ENCODE measurements at places on chromosomes 6 and 20.
A peak's percentile ranks its signal among the peaks of the same experiment; 100 is the strongest.

GRCh38 chr6:41560431-41561192 is 14.4 kb downstream of the FOXP4 start:
- DNase-seq = no peak

DNA sequence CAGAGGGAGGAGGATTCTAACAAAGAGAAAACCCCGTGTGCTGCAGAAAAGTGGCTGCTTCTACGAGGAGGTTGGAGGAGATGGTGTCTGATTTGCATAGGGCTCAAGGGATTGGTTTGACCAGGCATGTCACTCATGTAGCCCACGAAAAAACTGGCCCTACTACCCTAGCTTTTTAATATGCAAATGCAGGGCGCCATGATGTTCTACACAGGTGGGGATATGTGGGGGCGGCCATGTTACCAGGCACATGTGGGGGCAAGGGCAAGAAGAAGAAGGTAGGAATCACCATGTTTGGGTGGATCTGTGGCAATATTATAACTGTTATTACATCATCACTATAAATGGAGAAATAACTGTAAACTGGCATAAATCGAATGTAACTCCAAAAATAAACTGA is 9.9 kb downstream of the KIAA1755 start:
- no peak for DNase-seq

- DNase-seq = peak; percentile 63
These were observed 40.7 kb downstream of the KCNK5 start for GRCh38 chr6:39188571-39188970.

DNA sequence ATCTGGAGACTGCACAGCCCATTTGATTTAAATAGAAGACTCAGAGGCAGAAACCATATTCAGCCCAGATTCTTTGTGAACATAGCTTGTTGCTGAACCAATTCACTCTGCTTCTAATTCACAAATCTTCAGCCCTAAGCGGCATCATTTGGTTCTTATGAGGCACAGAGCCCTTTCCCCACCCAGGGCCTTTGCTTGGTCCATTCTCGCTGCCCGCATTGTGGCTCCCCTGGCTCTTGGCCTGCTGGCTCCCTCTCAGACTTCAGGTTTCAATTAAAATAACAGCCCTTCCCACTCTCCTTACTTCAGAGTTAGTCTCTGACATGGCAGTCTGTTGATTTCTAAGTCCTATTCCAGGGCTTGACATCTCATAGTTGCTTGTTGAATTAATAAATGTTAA is 9.4 kb upstream of the TMEM14A start:
- no peak for DNase-seq

DNA sequence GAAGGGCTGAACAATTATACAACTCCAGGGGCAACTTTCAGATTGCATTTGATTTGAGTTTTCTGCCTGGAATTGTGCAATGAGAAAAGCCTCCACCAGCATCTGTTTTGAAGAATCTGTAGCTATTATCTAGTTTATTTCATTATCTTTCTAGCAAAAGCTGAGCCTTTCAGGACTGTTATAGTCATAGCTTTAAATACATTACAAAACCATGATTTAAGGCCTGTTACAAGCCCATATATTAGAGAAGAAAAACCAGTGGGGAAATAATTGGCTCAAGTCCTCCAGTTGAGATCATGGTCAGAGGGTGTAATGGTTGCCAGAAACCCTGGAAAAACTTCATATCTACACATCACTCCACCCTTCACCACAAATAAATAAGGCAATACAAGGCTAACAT is 676.2 kb downstream of the HDGFL1 start:
- DNase-seq = no peak

DNA sequence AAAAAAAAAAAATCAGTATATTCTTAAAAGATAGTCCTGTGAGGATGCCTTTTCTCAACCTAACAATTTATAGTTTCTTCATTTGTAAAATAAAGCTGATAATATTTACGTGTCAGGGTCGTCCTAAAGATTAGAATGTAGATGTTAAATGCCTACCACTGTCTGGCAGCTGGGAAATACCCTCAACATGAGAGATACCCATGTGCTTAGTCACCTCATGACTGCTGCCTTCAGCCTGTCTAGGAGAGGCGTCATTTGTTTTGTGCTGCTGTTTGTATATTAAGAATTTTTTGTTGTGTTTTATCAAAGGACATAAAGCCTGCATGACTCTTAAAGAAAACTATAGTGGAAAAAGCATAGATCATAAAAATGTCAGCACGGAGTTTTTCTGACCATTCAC is 9.5 kb downstream of the FAM120B start:
- no peak for DNase-seq

DNA sequence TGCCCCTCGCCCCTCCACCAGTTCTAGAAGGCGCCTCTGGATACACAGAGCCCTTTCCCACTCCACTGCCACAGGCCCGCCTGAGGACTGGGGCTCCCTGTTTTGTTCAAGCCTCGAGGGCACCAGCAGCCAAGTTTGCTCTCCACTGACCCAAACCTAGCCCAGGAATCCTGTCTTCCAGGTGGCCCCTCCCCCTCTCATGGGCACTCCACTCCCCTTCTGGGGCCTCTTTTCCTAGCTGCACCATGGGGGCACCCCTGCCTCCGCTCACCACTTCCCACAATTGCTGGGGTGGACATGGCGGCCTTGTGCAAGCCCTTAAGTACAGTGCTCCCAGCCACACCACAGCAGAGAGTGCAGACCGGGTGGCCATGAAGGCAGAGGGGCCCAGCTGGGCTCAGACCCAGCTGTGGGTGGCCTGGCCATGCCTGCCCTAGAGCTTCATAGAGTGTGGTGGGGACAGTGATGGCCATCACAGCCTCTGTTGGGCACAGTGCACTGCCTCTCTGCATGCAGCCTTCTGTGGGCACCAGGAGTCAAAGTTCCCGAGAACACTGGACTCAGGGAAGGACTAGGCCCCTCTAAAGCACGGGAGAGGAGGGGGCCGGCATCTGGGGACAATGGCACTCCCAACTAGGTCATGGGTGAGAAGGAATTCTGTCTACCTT is 1.3 kb downstream of the MYL9 start:
- DNase-seq = no peak

DNA sequence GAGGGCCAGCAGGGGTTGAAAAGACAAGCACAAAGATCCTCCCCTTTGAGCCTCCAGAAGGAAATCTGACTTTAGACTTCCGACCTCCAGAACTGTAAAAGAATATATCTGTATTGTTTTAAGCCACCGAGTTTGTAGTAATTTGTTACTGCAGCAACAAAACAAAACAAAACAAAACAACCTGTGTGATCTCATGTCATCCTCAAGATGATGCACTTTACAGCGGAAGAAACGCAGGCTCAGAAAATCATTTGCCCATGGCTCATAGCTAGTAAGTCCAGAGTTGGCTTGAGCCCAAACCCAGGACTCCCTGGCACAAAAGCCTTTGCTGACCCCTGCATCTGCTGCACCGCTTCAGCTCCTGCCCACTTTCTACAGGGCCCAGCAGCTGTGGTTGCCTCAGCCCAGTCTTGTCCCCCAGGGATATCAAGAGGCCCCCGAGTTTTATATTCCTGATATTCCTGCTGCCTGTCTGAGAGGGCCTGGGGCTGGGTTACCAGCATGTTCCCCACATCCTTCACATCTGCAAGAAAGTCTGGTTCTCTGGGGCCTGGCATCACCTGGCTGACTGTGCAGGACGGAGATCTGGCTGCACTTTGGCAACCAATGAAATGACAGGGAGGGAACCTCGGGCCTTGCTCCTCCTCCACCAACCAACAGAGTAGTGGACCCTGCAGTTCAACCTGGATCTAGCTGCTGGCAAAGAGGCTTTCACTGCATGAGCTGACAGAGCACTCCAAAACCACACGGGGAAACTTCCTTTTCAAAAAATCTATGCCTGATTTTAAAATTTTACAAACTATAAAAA is 56.9 kb downstream of the JPH2 start:
- DNase-seq = no peak

GRCh38 chr20:45781391-45781931 is 10.2 kb downstream of the WFDC3 start:
- DNase-seq = no peak

DNA sequence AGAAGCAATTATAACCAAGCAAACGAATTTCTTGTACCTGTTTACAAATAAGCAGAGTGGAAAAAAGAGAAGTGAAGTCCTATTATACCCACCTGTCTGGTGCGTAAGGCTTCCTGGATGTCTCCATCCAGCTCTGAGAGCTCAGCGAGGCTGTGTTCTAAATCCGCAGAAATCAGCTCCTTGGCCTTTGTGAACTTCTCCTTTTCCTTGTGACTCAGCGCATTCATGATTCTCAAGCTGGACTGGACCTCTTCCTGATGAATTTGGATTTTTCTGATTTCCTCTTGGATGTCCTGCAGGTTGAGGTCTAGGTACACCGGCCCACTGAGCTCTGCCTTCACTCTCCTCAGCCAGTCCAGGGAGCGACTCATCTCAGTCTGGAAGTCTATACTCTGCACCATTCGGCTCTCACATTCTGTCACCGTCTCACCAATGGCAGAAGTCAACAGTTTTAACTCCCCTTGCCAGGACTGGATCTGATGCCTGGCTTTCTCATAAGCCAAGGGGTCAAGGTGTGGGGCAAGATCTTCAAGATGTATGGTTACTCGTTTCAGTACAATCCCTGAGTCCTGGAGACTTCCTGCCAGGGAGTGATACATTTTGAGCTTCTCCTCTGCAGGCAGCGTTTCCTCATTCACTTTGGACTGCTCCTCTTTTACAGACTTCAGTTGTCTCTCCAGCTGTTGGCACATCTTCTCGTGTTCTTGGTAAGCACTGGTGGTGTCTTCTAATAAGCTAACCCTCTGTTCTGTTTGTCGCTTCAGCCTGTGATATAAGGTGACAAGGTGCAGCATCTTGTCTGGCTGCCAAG is 307.3 kb downstream of the SYNE1 start:
- no peak for DNase-seq

- no peak for DNase-seq
These were observed 43.6 kb downstream of the RREB1 start for GRCh38 chr6:7151381-7151780.

GRCh38 chr6:24249926-24250325 is 107.9 kb downstream of the DCDC2 start:
- DNase-seq = no peak

- DNase-seq = no peak
These were observed 2.8 kb downstream of the CLIC5 start for GRCh38 chr6:46012834-46013233.

- no peak for DNase-seq
These were observed 19.7 kb upstream of the SGK2 start for GRCh38 chr20:43538878-43539700.

All from hematopoietic multipotent progenitor cell treated with erythropoietin and hydrocortisone succinate and interleukin-3 and kit ligand, for 17 days (in vitro differentiated cells).